ENCODE measurements at places on chromosomes 7 and 10.

GRCh38 chr7:50661345-50662040, 96.3 kb upstream of the DDC start:
- DNase-seq: no peak

GRCh38 chr7:105594034-105594433, 12.7 kb upstream of the EFCAB10 start:
- no peak for DNase-seq

DNA sequence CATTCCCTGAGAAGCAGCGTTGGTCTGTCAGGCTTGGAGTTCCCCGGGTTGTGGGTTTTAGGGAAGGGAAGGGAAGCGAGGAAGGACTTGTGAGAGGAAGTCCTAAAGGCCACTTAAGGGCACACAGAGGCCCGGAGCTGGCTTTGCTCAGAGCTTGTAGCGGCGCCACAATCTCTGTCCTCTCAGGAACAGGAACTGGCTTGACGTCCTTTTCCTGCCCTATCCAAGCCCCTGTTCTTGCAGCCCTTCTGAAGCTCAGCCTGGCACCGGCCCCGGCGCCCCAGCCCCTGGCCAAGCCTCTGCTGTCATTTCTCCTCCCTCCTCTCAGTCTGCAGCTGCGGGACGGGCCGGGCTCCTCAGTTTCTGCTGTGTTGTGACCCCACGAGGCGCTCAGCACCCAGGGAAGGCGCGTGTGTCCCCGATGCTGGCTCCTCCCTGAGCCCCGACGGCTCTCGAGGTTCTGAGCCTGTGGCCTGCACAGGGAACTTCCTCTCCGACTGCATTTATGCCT, at the start of gene GIMAP8:
GIMAP8 (plus strand) TSS at position 140 of the 511 bp plus-strand sequence. CDS start 16,069 bp downstream, outside the sequence.
- peak; percentile 81 for DNase-seq

DNA sequence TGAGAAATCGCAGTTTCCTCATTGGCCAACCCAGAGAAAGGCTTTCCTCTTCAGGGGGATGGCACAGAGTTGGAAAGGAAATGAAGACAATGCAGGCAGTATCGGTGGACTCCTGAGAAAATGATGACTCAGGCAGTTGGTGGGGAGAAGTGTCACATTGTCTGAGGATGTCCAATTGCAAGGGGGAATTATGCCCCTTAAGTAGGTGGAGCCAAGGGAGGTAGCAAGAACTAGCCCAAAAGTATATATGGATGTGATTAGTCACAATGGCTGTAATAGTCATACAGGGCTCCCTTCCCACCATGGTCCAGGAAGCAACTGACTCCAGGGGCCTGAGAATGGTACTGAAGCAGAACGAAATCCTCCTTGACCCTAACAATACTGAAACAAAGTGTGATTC, 58.3 kb upstream of the EGFR start:
- no peak for DNase-seq

DNA sequence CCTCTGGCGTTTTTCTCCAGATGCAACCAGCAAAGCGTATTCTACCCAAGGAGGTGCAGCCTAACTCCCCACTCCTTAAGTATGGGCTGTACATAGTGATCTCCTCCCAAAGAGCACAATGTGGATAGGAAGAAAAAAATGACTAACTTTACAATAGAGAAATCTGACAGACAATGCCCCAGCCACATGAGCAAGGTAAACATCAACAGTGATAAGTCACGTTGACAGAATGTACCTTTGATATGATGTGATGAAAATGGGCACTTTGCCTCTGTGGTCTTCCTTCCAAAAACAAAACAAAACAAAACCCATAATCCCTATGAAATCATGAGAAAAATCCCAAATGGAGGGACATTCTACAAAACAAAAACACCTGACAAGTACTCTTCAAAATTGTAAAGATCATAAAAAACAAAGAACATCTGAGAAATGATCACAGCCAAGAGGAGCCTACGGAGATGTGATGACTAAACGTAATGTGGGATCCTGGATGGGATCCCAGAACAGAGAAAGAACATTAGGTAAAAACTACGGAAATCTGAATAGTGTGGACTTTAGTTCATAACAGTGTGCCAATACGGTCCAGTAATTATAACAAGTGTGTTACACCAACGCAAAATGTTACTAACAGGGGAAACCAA, 50.6 kb downstream of the ABLIM1 start:
- no peak for DNase-seq

DNA sequence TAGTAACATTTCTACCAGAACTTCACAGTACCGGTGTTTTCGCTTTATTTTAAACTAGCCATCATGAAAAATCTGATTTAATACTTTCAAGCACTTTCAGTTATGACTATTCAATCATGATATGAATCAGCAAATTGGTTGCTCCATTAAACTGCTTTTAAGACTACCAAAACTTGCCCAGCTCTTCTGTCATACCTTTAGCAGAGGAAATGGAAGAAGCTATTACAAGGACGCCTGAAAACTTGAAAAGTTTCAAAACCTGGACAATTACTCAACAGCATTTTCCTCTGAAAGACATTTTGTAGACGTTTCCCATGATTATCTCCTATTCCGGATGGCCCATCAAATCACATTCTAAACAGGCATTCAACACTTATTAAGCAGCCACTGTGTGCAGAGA, 2.0 kb downstream of the JAZF1 start:
- DNase-seq: no peak

GRCh38 chr10:44382131-44382858, 2.6 kb downstream of the CXCL12 start:
- DNase-seq: peak; percentile 48

- peak; percentile 33 for DNase-seq
These were observed 199.2 kb downstream of the DIP2C start for GRCh38 chr10:490256-490655.

DNA sequence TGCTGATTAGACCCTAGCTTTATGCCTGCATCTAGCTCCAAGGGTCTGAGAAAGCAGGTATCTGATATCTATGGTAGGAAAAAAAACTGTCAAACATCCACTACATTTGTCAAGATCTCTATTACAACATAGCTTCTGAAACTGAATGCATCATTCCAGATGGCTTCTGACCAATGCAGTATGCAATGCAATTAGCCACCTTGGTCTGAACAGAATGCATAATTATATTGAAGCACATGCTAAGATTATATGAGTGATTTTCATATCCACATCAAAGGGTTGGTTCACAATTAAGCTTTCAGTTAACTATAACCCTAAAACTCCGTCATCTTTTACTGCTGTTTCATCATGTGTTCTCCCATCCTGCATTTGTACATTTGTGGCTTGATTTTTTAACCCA, 271.4 kb downstream of the POLR1F start:
- DNase-seq: no peak

DNA sequence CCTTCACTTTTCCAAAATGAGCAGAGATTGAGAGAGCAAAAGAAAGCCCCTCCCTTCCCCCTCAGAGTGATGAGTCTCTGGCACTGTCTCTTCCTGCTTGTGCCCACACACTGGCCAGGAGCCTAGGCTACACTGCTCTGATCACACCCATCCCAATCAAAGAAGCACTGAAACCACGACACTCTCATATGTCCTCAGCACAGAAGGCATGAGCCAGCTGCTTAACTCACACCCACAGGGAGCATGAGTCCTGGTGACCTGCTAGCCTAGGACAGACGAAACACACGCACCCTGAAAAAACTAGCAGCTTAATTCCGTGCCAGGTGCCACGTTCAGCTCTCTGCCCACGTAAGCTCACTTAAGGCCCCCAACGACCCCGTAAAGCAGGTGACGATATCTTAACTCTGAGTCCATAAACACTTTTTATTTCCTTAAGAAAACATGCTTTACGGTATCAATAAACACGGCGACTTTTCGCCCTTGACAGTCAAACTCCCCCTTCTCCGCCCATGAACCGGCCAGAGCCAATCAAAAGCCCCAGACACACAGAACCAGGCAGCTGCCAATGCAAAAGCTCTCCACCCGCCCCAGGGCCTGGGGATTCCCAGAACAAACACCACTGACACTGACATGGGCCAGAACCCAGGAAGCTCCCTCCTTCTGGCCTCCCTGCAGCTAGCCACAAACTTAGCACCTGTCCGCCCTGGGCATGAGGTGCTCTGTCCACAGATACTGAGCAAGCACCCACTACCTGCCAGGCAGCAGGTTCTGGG, 69.0 kb downstream of the TNRC18 start:
- no peak for DNase-seq

DNA sequence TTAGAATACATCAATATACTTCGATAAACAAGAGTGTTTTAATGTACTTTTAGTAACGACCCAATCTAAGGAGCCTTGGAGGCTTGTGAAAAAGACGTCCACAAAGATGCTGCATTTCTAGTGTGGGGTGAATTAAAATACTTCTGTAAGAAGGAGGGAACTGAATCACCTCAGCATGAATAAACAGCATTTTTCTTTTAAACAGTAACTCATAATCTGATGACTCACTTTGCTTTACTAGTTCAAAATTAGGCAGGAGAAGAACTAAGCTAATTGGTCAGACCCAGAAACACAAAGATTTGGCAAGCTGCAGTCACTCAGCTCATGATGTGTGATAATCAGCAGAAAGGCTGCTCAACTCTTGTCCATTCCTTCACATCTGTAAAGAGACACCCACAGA, 24.2 kb downstream of the NCOA4 start:
- DNase-seq: no peak

DNA sequence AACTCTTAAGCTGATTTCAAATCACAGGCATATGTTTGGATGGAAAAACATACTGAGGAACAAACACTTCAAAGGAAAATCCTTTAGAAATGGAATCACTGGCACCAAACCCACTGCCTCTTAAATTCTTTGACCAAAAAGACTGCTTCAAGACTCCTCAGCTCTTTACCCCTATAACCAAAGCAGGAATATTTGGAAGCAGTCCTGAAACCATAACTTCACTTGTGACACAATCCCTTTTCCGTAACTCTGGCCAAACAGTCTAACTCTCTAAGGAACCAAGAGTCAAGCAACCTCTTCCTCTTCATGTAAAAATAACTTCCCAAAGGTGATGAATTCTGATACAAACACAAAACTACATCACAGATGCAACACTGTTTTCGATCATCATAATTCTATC, 104.3 kb downstream of the MTERF1 start:
- no peak for DNase-seq

GRCh38 chr10:124315591-124316270, 103.0 kb downstream of the OAT start:
- DNase-seq: no peak

- no peak for DNase-seq
These were observed 24.9 kb downstream of the RCC1L start for GRCh38 chr7:75048435-75049379.

DNA sequence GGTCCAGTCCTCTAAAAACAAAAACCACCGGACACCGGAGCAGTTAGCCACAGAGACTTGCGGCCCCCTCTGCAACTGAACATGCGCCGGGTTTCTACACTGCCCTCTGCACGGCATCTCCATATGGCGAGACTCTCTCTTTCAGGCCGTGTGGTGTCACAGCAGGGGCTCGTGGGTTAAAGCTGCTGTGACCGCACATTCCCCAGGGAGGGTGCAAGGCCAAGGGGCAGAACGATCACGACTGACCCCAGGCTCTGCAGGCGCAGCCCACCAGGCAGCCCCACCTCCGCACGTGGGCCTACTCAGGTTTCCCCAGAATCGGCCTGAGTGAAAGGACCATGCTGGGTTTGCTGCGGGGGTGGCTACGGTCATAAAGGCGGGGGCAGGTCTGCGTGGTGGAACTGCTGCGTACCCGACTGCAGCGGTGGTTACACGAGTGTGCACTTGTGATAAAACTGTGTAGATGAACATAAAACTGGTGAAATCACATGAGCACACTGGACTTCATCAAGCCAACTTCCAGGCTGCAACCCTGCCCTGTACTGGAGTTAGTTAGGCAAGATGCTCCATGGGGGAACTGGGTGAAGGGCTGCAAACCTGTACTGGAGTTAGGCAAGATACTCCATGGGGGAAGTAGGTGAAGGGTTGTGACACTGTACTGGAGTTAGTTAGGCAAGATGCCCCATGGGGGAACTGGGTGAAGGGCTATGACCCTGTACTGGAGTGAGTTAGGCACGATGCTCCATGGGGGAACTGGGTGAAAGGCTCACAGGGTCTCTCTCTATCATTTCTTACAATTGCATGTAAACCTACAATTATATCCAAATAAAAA, 81.4 kb upstream of the PPP2R2D start:
- DNase-seq: peak; percentile 40

DNA sequence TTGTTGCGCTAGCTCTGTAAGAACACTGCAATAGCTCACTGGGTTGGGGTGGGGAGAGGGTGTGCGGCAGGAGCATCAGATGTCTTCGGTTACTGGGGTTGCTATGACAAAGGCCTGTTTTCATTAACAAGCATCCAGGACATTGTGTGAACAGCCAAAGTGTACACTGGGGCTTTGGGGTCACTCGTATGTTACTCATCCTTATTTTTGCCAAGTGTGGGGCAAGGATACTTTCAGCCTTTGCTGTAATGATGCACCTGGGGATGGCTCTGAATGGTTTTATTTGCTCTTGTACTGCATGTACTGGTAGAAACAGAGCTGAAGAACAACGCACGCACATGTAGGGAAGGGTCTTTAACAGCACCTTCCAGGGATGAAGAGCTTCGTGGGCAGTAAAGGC, 73.0 kb upstream of the AFAP1L2 start:
- DNase-seq: no peak

- DNase-seq: peak; percentile 47
These were observed 33.2 kb upstream of the CNPY1 start for GRCh38 chr7:155579565-155579964.

Measured in upper lobe of right lung (tissue), 1 donor.